Left lung (tissue), 14 donors: ENCODE measurements at places on chromosomes 5 and 9. TPM values are rescaled to one million over a fixed set of nuclear protein-coding genes. Genes with fewer than 3 reads are reported as not detected.

GRCh38 chr9:99255651-99256050, 33.6 kb downstream of the SEC61B start:
- DNase-seq, result no peak
- H3K27ac ChIP-seq, result no peak overlapping the region
- H3K4me1 ChIP-seq, result peaks cover 7% of the 10 kb centered on the region
- H3K27me3 ChIP-seq, result no peaks in the 10 kb centered on the region
- no peak overlapping the region for H3K4me3 ChIP-seq
- no peaks in the 10 kb centered on the region for H3K36me3 ChIP-seq

DNA sequence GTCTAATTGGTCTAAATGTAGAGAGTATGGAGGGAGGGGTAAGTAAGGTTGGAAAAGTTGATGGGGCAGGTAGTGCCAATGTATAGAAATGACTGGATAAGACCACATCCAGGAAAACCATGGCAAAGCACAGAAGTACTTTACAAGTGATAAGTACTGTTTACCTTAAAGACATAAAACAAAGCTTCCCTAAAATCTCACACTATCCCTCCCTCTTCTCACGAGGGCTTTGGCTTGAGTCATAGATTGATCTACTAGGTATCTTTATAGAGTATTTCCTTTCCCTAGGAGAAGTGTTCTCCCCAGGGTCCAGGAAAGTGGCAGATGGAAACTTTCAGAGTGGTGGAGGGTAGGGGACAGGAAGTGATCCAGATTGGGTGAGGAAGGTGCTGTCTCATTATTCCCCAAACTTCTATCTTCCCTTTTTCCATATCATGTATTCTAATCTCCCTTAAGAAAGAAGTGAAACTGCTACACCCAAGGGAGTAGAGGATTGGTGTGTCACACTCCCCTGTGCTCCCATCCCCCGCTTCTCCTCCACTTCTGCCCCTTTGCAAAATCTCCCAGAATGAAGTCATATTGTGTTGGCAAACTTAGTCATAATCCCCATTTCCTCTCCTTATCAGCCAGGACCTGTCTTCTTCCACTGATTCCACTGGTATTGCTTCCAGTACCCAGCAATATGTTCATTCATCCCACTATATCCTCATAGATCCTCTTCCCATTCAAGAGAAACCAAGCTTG, 14.6 kb downstream of the IL33 start:
- DNase-seq, result no peak
- H3K4me3 ChIP-seq, result no peak overlapping the region
- H3K36me3 ChIP-seq, result no peaks in the 10 kb centered on the region
- no peak overlapping the region for H3K27ac ChIP-seq
- H3K4me1 ChIP-seq, result peaks cover 25% of the 10 kb centered on the region

The FBP2 gene
- 1.6 TPM for polyA plus RNA-seq

The CMBL gene
- 24.3 TPM for polyA plus RNA-seq

The C9orf85 gene
- 19.3 TPM for polyA plus RNA-seq

The SUSD3 gene
- 5.9 TPM for polyA plus RNA-seq
